Mesenchymal stem cell (in vitro differentiated cells and primary cell): ENCODE measurements at places on chromosomes 1 and 21.
A peak's percentile ranks its signal among the peaks of the same experiment; 100 is the strongest.

DNA sequence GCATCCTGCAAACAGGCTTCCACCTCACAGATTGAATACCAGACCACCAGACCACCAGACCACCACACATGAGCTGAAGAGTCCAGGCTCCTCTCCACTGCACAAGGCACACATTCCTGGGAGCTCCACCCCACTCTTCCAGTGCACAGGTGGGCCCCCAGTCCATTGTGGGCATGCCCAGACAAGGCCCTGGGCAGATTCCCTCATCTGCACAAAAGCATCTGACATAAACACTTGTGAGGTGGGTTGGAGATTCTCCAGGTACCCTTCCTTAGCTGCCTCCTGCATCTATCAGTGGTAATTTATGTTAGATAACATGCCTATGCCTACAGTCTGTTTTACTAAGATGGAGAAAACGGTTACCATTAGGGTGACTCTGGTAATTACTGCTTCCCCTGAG lies 11.6 kb upstream of the CTBS start:
- no peak for DNase-seq

DNA sequence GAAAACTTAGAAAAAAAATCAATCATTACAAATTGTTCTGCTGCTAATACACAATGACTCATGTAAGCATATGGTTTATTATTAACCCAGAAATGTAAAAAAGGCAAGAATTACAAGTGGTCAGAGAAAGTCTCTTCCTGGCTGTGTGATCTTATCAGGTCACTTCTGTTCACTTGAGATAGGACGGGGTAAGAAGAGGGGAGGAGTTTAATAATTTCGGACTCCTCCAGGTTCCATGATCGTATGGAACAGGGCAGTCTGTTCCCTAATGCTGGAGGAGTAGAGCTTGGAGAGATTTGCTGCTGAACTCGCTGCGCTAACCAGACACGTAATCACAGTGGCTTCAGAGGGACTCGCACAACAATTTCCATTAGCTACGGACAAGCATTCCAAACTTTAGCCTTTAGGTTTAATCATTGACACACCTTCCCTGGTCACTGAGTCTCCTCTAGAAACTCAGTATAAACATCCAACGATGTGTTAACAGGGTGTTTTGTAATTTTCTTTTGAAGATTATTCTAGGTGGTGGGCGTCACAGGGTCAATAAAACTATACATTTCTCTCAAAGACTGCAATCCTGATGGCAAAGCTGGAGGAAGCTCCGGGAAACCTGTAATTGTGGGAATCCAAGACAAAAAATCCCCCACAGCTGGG lies 1.3 kb downstream of the CRYZ start:
- DNase-seq, result peak; percentile 14

DNA sequence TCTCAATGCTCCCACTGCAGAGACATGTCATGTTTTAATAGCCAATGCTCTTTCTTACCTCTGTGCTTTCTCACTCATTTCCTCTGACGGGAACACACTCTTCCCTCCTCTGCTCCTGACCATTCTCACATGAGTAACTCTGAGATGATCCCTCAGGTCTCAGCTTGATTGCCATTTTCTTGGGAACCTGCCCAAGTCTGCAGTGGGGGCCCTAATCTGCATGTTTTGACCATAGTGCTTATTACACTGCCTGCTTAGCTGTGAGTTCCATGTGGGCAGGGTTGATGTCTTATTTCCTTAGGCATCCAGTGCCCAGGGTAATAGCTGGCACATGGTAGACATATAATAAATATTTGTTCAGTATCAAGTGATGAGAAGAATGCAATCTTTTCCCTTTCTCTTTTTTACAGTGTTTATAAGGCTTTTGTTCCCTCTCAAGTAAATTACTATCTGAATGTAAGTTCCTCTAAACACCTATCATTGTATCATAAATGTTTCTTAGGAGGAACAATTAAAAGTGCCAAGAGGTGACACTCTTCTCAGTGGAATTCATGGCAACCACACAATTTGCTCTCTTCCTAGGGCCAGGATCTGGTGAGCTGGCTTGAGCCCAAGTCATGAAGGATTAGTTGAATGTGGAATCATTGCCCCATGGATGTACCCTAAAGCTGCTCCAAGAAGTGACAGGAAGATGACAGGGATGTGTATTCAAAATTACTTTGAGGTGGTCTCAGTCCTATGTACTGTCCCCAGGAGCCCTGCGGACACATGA lies 485.4 kb upstream of the USP24 start:
- peak; percentile 13 for DNase-seq

DNA sequence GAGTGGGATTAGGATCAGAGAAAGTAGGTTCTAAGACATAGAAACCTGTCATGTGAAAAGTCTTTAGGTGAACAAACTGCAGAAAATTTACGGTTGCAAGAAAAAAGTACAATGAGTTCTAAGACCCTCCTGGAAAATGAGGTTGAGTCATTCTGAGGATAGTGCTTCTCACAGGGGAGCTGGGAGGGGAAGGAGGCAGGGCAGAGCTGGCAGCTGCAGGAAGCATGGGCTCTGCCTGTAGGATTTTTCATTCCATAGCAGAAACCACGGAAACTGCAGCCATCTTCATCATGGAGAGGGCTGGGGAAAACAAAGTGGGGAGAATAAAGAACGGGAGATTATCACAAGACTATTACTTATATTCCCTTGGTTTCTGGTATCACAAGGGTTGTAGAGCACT lies 25.8 kb upstream of the THEM4 start:
- DNase-seq, result peak; percentile 40

GRCh38 chr1:230176871-230177411 lies 109.9 kb downstream of the GALNT2 start:
- no peak for DNase-seq

DNA sequence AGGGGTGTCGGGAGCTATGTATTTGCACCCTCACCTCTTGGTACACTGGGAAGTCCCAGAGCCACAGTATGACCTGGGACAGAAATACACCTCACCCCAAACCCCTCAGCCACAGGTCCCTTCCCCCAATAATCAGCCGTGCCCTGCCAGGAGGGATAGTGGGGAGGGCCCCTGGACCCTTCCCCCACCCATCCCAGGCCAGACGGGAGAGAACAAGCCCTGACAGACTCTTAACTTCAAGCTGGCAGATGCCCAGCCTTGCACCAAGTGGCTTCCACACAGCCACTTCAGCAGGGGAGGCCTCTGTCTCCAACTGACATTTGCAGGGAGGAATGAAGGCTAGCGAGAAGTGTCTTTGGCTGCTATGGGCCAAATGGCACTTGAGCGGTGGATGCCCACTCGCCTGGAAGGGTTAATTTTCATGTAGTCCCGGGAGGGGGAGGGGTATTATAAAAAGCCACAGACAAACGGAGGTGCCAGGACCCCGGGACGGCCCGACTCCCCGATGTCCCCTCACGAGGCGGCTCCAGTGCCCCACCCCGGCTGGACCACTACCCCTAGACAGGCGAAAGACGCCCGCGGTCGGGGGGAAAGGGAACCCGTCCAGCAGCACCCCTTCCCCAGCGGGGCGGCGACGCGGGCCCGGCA lies 495 bp downstream of the SYNC start:
- peak; percentile 57 for DNase-seq

DNA sequence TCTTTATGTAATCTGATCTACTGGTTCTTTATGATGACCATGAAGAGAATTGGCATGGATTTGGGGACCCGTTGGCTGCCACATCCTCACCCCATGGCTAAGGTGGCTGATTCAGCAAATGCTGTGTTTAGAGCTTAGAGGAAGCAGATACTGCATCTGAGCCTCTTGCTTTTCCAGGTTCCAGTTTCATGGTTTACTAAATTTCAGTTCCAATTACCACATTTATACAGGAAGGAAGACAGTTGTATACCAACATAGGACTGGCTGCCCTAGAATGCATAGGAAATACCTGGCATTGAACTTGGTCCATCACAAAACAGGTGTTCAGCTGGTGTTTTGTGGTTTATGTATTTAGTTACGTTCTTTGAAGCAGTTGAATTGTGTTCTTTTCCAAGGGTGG lies 107.1 kb downstream of the ST3GAL3 start:
- DNase-seq, result no peak

GRCh38 chr1:174967845-174968705 lies 31.7 kb upstream of the CACYBP start:
- no peak for DNase-seq

- DNase-seq, result no peak
These were observed 630.0 kb upstream of the ADGRL2 start for GRCh38 chr1:81170721-81171120.

- peak; percentile 27 for DNase-seq
These were observed 88.5 kb upstream of the HMCN1 start for GRCh38 chr1:185645686-185646085.

DNA sequence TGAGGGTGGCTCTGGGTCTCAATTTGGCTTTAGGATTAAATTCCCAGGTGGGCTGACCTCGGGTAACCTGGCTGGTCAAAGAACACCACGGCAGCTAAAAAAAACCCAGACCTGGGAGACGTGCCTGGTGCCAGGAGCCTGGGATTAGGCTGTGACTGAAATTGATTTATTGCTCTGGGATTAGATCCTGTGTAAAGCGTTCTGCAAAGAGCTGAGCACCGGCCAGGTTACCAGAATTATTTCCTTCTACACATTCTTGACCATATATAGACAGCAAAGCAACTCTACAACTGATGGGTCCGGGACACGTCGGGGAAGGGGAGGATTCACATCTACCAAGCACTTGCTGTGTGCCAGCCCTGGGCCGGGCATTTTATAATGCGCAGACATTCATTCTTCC lies 45.2 kb downstream of the TMCO4 start:
- no peak for DNase-seq

GRCh38 chr21:37072274-37072987 lies 440 bp downstream of the PIGP start:
- DNase-seq, result peak; percentile 93

- DNase-seq, result no peak
These were observed 107.5 kb upstream of the CLDN14 start for GRCh38 chr21:36587388-36587787.

DNA sequence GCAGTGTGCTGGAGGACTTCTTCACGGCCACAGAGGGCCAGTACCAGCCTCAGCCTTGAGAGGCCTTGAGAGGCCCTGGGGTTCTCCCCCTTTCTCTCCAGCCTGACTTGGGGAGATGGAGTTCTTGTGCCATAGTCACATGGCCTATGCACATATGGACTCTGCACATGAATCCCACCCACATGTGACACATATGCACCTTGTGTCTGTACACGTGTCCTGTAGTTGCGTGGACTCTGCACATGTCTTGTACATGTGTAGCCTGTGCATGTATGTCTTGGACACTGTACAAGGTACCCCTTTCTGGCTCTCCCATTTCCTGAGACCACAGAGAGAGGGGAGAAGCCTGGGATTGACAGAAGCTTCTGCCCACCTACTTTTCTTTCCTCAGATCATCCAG lies 6.2 kb upstream of the HDAC1 start:
- no peak for DNase-seq

DNA sequence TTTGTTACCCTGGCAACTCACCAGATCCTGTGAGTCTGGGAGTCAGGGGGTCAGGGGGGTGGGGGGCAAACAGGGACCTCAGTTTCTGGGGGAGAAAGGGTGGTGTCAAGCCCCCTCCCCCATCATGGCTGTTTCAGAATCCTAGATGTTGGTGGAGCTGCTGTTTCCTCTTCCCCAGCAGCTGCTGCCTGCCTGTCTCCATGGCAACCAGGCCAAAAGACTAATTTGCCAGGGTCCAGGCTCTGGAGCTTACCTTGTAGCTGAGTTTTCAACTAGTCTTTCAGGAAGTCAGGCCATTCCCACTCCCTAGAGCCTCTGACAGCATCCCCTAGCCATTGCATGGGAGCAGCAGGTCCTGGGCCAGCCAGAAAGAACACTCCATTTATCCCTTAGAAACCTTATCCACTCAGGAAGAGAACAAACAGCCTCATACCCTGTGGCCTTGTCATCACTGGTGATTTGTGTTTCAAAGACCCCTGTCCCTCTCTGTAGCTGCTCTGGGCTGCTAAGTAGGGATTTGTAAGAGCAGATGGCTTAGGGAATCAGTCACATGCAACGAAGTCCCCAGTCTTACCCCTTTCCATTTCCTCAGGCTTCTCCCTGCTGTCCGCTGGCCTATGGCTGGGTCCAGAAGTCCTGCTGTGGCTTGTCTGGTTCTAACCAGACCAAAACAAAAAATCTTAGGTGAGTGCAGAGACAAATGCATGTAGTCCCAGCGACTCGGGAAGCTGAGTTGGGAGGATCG lies 21.5 kb upstream of the STMN1 start:
- DNase-seq, result peak; percentile 8

DNA sequence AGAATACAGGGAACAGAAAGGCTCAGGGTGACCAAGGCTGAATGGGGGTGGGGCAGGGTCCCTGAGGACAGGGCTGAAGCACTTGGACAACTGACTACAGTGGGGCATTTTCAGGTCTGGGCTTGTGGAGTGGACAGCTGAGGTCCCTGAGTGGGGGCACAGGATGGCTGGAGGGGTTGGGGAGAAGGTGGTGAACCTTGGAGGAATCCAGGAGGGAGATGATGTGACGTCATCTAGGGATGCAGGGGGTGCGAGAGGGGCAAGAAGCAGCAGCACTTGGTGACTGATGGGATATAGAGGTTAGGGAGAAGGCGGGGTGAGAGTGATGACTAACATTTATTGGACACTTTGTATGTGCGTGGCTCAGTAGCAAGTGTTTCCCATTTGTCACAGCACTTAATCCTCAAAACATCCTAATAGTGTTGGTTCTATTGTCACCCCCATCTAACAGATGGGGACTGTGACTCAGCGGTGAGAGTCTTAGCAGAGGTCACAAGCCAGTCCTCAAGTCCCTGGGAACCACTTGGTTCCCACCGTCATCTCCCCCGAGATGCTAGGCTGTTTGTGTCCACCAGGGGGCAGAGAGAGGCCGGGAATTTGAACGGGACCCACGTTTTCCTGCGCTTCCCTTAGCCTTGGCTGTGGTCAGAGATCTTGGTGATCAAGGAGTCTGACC lies 27.9 kb upstream of the BMP8B start:
- peak; percentile 94 for DNase-seq

DNA sequence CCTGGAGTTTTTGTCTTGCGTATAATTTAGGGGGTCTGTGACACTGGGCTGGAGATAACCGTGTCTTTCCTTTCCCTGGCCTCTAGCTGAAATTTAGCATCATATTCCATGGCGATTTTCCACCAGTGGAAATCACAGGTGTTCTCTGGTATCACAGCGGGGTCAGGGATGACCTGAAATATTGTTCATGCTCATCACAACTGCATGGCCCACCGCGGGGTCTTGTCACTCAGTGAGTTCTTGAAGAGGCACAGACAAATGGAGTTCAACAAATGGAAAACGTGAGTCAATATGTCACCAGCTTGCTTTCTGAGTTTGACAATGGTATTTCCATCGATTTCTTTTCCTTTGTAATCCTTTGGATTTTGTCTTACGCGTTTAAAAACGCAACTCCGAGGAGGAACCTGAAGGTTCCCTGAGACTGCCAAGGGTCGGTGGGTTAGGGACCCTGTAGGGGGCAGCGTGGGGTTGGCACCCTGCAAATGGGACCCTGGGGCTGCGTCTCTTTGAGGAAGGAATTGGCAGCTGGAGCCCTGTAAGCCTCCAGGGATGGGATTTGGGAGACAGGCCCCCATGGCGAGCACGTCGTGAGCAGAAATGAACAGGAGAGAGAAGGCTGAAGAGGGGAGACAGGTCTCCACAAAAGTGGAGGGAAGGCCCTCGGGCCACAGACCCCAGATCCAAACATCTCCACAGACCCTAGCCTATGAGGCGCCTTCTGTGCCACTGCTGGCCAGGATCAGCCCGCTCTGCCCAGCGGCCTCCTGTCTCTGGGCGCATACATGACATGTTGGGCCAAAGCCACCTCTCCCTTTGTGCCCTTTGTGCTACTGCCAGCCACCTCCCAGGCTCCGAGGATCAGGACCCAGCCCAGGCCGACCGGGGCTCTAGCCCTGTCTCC lies 32.1 kb upstream of the RUNX3 start:
- no peak for DNase-seq
